Smooth muscle cell of the coronary artery (primary cell): ENCODE measurements at places on chromosomes 7 and 10. TPM values are rescaled to one million over a fixed set of nuclear protein-coding genes. Genes with fewer than 3 reads are reported as not detected.

TAS2R41 gene
- not detected in 2 replicates for total RNA-seq

TDRD1 gene
- total RNA-seq, result 2.8 and 7.7 TPM in 2 replicates

ZPBP gene
- not detected in 2 replicates for total RNA-seq

SPDYE1 gene
- not detected in 2 replicates for total RNA-seq

BMPER gene
- total RNA-seq, result 56.5 and 70.4 TPM in 2 replicates

NKX1-2 gene
- total RNA-seq, result not detected in 2 replicates

TAS2R40 gene
- not detected in 2 replicates for total RNA-seq

COBL gene
- under 0.01 TPM in 1 of 2 replicates, not detected in the other for total RNA-seq

GOLGA7B gene
- 0.12 TPM in 1 of 2 replicates, not detected in the other for total RNA-seq

PHYHIPL gene
- not detected in 2 replicates for total RNA-seq

WDR86 gene
- 0.08 and 1.1 TPM in 2 replicates for total RNA-seq

CCDC3 gene
- 0.15 and 0.47 TPM in 2 replicates for total RNA-seq

ANXA7 gene
- total RNA-seq, result 82.7 and 89.0 TPM in 2 replicates

HERC4 gene
- 36.0 and 38.2 TPM in 2 replicates for total RNA-seq

VENTX gene
- not detected in 2 replicates for total RNA-seq

PAPOLB gene
- total RNA-seq, result 0.08 TPM in 1 of 2 replicates, not detected in the other

ZNF282 gene
- total RNA-seq, result 17.3 and 17.9 TPM in 2 replicates

GLRX3 gene
- total RNA-seq, result 29.5 and 73.1 TPM in 2 replicates

CDK1 gene
- 0.12 and 10.9 TPM in 2 replicates for total RNA-seq

LIPF gene
- total RNA-seq, result not detected in 2 replicates

GJD4 gene
- total RNA-seq, result not detected in 2 replicates

AZGP1 gene
- total RNA-seq, result 0.30 TPM in 1 of 2 replicates, not detected in the other

DPYSL4 gene
- 4.9 and 7.2 TPM in 2 replicates for total RNA-seq

HYAL4 gene
- not detected in 2 replicates for total RNA-seq

MOGAT3 gene
- not detected in 2 replicates for total RNA-seq

RBP4 gene
- 0.15 and 0.23 TPM in 2 replicates for total RNA-seq

VWA2 gene
- 0.08 and 0.23 TPM in 2 replicates for total RNA-seq

SGCE gene
- total RNA-seq, result 57.0 and 94.5 TPM in 2 replicates

ACTL6B gene
- total RNA-seq, result not detected in 2 replicates

ITGB8 gene
- 21.0 and 33.9 TPM in 2 replicates for total RNA-seq

ANKRD61 gene
- total RNA-seq, result 0.15 and 0.35 TPM in 2 replicates

DIP2C gene
- total RNA-seq, result 9.5 and 24.9 TPM in 2 replicates

GFRA1 gene
- under 0.01 and 0.35 TPM in 2 replicates for total RNA-seq

AKR1C4 gene
- not detected in 2 replicates for total RNA-seq

ZNRF2 gene
- total RNA-seq, result 2.8 and 3.2 TPM in 2 replicates

CD36 gene
- 0.45 and 132 TPM in 2 replicates for total RNA-seq

SPDYE5 gene
- 0.12 TPM in 1 of 2 replicates, not detected in the other for total RNA-seq

C10orf105 gene
- under 0.01 and 0.12 TPM in 2 replicates for total RNA-seq
